ENCODE measurements at places on chromosomes 3 and 15. TPM values are rescaled to one million over a fixed set of nuclear protein-coding genes. Genes with fewer than 3 reads are reported as not detected.

The GOLGA8T gene
- polyA plus RNA-seq: not detected

The PLXNB1 gene
- 100 TPM for polyA plus RNA-seq

The ANKUB1 gene
- polyA plus RNA-seq: 0.15 TPM

The FSIP1 gene
- 1.2 TPM for polyA plus RNA-seq

The GABPB1 gene
- 19.8 TPM for polyA plus RNA-seq

The ITGA11 gene
- 0.01 TPM for polyA plus RNA-seq

The GOLGA6L7 gene
- polyA plus RNA-seq: not detected

The BTLA gene
- polyA plus RNA-seq: not detected

The ATP13A4 gene
- polyA plus RNA-seq: 0.02 TPM

The UBE3A gene
- 24.1 TPM for polyA plus RNA-seq

The GRK7 gene
- polyA plus RNA-seq: not detected

The P2RY1 gene
- 0.12 TPM for polyA plus RNA-seq

The TP63 gene
- 144 TPM for polyA plus RNA-seq

The MYNN gene
- 7.7 TPM for polyA plus RNA-seq

The SI gene
- not detected for polyA plus RNA-seq

The GADL1 gene
- polyA plus RNA-seq: not detected

The AMT gene
- polyA plus RNA-seq: 1.7 TPM

The RASGRP1 gene
- not detected for polyA plus RNA-seq

The RBP2 gene
- not detected for polyA plus RNA-seq

The CACNA2D2 gene
- polyA plus RNA-seq: 0.03 TPM

The ZNF501 gene
- 0.90 TPM for polyA plus RNA-seq

The PLIN1 gene
- polyA plus RNA-seq: 0.08 TPM

The GOLGA8S gene
- polyA plus RNA-seq: not detected

The FOXL2 gene
- polyA plus RNA-seq: 0.48 TPM

The FBXL22 gene
- 0.20 TPM for polyA plus RNA-seq

The CORO2B gene
- polyA plus RNA-seq: 2.6 TPM

The CLDN1 gene
- 8.6 TPM for polyA plus RNA-seq

The CSPG5 gene
- polyA plus RNA-seq: 0.19 TPM

The BSN gene
- polyA plus RNA-seq: 0.01 TPM

The TRPM1 gene
- not detected for polyA plus RNA-seq

The FBXO40 gene
- not detected for polyA plus RNA-seq

The ZIC1 gene
- polyA plus RNA-seq: not detected

The ACAA1 gene
- 76.5 TPM for polyA plus RNA-seq

The OIP5 gene
- polyA plus RNA-seq: 12.2 TPM

The ATR gene
- 11.7 TPM for polyA plus RNA-seq

The CTXND1 gene
- polyA plus RNA-seq: not detected

The SEC61A1 gene
- polyA plus RNA-seq: 230 TPM

The SUSD5 gene
- polyA plus RNA-seq: 0.36 TPM

The MITF gene
- 1.7 TPM for polyA plus RNA-seq

Data from mammary epithelial cell (primary cell).